ENCODE measurements at places on chromosomes 5 and 9.

DNA sequence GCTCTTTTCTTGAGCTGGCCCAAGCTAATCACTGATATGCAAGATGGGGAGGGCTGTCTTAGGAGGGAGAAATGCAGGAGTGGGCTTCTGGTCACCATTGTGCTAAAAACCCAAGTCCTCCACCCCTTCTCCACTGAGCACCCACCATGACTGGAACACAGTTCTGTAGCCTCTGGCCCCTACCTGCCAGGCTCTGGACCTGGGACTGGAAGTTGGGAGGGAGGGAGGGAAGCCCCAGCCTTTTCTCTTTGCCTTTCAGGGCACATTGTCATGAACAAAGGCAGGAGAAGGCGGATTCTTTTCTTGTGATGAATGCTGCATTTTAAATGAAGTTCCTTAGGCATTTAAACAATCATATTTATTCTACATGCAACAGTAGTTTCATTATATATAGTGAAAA is 559.1 kb upstream of the TRPC7 start:
- DNase-seq: no peak

GRCh38 chr5:72541501-72542225 is 34.5 kb upstream of the ZNF366 start:
- DNase-seq: no peak

GRCh38 chr5:179623906-179624741 is 653 bp upstream of the HNRNPH1 start:
- DNase-seq: no peak

DNA sequence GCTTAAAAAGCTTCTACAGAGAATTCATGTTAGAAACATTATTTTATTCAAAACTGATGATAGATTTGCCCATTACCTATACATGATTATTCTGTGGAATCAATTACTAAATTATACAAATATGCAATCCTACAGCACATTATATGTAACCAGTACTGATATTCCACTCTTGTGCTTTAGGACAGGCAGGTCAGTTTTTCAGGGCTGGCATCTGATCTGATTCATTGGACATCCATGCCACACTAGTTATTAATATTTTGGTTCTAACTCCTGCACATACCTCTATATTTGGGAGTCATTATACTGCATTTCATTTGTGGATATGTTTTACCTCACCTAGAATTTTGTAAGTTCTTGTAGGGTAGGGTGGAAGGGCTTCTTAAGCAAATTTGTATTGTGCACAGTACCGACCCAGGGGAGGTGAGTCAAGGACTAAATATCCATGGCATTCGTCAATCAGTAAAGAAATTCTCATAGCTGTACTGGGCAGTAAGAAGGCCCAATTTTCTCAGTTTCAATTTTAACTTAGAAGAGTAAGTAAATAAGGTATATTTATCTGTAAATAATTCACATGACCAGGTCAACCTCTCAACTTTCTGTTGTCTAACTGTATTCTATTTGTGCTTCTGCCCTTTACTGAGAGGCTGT is 33.5 kb downstream of the ELOVL7 start:
- no peak for DNase-seq

DNA sequence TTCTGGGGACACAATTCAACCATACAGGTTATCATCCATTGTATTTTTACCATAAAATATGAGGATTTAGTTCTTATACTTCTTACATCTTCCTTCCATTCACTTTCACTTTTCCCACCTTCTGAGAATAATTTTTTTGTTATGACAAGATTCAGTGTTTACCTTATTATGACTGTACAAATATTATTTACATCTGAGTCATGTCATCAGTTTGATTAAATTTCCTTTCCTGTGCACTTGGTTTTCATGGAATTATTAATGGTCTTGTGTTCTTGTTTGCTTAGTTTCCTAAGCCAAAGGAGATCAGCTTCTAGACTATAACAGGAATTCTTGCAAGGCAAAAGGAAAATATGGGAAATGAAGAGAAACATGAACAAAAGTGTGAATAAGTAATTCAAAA is 366.5 kb downstream of the TMEM38B start:
- no peak for DNase-seq

GRCh38 chr5:122965111-122965510 is 71.4 kb downstream of the PPIC start:
- DNase-seq: no peak

- no peak for DNase-seq
Measured at GRCh38 chr9:116151199-116151598, 2.4 kb upstream of the PAPPA start.

GRCh38 chr9:16272776-16273175 is 597.7 kb downstream of the BNC2 start:
- no peak for DNase-seq

DNA sequence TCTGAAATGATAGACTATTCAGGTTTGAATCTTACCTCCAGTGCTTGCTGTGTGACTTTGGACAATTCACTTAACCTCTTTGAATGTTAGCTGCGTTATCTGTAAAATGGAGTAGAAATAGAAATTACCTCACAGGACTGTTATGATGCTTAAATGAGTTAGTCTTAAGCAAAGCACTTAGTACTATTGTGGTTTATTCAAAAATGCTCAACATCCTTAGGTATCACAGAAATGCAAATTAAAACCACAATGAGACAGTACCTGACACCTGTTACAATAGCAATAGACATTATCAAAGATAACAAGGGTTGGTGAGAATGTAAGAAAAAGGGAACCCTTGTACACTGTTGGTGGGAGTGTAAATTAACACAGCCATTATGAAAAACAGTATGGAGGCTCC is 77.6 kb upstream of the FREM1 start:
- no peak for DNase-seq

GRCh38 chr5:151739939-151740335 is 18.5 kb downstream of the ATOX1 start:
- no peak for DNase-seq

DNA sequence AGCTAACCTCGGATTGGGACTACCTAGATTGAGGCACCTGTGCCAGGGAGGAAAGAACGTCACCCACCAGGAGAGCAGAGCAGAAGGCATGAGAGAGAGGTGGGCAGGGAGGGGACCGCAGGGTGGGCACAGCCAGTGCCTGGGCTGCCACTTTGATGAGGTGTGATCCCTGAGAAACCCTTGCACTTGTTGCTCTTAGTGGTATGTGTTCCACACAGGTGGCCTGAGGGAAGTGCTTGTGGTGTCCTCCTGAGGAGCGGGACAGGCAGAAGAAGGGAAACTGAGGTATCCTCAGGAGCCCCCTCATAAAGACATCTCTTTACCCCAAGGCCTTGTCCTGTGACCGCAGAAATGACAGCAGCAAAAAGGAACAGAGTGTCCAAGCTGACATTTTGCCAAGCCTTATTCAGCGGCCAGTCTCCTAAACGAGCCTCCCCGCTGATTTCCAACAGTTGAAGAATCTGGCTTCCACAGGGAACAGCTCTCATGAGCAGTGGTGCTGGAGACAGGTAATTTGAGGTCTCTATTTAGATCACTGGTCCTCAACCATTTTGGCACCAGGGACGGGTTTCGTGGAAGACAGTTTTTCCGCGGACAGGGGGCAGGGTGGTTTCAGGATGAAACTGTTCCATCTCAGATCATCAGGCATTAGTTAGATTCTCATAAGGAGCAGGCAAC is 82.4 kb downstream of the FOXD1 start:
- no peak for DNase-seq

DNA sequence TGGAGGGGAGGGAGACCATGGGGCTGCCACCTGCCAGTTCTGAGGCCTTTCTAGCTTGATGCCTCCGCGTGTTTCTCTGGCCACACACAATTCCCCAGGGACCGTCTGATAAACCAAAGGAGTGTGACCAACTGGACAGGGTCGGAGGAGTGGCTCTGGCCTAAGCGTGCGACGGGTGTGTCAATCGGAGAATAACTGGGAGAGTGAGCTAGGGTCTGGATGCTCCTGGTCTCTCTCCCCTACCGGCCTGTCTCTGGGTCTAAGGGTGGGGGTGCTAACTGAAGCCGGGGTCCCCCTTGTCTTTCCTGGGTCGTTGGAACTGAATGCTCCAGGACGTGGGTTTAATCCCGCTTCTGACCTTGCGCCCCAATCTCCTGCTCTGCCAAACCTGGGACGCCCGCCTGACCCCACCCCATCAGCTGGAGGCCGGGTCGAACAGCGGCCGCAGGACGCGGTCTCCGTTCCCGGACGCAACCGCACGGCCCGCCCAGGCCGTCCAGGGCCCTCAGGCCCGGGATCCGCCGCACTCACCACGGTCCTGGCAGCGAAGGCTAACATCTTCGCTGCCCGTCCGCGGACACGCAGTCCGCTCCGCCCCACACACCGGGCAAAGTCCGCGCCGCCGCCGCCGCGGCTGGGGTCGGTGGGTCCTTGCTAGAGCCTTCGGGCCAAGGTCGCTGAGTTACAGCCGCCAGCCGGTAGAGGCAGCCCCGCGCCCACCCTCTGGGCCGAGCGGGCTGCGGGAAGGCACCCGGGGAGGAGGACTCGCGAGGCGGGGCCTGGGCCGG is 447 bp downstream of the CRAT start:
- no peak for DNase-seq

DNA sequence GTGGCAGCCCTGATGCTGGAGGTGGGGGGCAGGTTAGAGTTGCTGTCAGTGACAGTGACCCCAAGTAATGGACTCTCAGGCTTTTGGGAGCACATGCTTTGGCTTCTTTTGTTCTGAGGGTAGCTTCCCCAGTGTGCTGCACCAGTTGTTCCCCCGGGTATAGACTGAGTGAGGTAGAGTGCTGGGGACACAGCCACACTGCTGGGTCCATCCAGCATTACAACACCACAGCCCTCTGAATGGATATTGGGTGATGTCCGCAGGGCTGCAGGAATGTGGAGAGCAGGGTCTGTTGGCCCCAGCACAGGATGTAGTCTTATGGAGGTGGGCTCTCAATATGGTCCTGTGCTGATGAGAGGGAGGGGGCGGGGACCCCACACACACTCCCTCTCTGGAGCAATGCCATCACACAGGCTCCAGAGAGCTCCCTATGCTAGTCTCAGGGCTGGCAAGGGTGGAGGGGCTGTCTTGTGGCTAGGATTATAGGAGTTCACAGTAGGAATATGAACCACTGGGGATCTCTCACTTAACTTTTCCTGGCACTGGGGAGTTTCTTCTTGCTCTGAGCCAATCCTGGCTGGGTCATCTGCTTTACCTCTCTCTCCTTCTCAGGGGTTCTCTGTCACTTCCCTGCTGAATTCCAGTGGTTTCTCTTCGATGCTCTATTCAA is 20.7 kb downstream of the OSMR start:
- DNase-seq: no peak

DNA sequence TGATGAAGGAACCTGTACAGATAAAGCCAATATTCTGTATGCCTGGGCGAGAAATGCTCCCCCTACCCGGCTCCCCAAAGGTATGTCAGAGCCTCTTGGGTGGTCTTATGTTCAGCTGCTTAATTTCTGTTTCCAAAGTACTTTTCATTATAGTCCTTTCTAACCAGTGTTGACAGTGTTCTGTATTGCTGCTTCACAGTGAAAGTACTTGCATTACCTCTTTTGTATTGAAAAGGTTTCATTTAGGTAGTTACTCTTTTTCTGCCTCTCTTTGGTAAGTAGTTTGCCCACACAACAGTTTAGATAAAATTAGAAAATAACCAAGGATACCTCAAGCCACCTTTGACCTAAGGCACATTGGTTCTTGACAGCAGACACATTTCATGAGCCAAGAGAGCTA is 169.9 kb downstream of the PAM start:
- no peak for DNase-seq

DNA sequence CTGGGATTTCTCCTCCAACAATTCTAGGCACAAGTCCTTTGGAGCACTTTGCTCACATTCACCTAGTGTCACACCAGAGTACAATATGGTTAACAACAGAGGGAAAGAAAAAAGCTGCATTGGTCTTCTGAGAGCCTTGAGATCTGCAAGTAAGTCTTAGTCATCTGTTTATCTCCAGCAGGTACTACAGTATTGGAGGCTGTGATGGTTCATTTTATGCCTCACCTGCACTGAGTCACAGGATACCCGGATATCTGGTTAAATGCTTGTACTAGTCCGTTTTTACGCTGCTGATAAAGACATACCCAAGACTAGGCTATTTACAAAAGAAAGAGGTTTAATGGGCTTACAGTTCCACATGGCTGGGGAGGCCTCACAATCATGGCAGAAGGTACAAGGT is 525.0 kb downstream of the NR2F1-AS1 start:
- DNase-seq: no peak

- no peak for DNase-seq
Measured at GRCh38 chr5:5588887-5589826, 166.7 kb downstream of the ICE1 start.

GRCh38 chr5:177472460-177473442 is 683 bp downstream of the DBN1 start:
- no peak for DNase-seq

- DNase-seq: no peak
Measured at GRCh38 chr5:56814361-56814962, 887 bp upstream of the MAP3K1 start.

DNA sequence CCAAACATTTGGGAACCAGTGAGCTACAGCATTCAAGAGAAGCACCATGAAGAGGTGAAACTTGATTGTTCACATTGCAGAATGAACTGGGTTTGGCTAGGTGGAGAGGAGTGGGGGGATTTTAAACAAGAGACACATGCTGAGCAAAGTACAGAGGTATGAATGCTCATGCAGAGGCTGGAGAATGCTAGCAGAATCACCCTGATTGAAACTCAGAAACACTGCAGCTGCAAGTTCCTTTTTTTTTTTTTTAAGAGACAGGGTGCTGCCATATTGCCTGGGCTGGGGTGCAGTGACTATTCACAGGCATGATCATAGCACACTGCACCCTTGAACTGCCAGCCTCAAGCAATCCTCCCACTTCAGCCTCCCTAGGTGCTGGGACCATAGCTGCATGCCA is 35.1 kb downstream of the DENND1A start:
- no peak for DNase-seq

Measured in stimulated activated CD4-positive, alpha-beta T cell treated with anti-CD3 and anti-CD28 coated beads, Interleukin-15, amount 100 ng/mL, for 1 hour (primary cell).